HAP-1 (cell line): ENCODE measurements at places on chromosomes 6 and 20.
A peak's percentile ranks its signal among the peaks of the same experiment; 100 is the strongest.

DNA sequence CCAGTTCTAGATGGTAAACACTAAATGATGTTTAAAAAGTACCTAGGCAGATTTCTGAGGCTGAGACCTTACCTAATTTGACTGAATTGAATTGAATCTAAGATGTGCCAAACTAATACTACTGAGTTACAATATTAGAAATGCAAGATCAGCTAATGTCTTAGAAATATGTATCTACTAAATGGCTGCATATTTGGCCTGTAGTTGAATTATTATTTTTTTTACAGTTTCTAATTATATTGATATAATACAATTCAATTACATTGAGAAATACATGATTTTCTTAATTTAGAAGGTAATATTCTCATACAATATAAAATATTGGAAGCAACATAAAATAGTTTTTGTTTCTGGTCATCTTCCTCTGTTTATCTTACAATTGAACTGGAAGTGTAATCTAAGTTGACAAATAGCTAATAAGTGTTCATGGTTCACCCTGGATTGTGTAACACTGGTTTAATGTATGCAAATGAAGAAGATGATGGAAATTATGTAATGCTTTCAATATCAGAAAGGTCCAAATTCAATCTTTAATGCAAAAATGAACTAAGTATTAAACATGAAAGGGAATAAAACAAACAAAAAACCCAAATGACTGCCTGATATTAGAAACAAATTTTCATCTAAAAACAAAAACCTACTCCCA is 2.9 kb downstream of the MAP3K7 start:
- DNase-seq: no peak

DNA sequence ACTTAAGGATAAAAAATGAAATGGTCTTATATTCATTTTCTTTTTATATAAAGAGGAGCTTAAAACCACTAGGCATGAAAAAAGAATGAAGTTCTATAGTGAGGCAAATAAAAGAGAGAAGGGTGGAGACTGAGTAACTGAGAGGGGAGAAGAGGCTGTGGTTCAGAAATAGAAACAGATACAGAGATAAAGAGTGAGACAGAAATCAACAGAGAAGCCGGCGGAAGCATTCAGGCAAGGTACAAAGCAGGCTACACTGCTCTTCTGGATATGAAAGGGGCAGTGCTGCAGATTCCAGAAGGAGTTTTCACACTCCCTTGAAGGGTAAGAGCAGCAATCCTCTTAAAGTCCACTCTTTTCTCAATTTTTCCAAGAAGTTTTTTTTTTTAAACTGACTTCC is 29.9 kb downstream of the NFATC2 start:
- no peak for DNase-seq

DNA sequence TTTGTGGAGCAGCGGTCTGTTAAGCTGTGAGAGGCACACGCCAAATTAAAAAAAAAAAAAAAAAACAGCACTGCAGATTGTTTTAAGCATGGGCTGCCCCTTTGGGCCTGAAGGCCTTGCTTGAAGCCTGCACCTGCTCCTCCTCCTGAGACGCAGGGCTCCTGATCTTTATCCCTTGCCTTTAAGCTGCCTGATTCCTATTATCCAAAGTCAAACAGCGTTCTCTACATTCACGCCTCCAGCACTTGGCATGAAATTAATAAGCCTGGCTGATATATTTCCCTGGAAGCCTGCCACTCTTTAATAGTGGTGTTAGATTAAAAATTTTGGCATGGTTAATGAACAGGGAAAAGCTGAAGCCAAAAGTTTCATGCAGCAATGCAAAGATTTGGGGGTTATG is 163.9 kb downstream of the FAXC start:
- DNase-seq: no peak

- DNase-seq: no peak
Observed at GRCh38 chr6:3405182-3405518, 51.7 kb downstream of the SLC22A23 start.

DNA sequence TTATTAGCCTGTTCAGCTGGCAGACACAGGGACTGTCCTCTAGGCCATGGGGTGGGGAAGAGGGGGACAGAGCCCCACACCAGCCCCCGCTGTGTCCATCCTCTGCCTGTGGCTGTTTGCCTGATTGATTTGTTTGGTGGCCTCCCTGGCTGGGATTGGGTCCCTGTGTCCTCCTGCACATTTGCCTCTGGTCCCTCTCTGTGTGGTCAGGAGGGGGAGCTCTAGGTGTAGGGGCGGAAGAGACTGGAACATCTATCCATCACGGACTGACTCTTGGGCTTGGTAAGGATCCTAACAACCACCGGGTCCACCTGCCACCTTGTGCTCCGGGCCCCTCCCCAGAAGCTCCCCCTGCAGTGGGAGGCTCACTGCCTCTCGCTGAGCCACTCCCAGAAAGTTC is 38.4 kb upstream of the CCDC167 start:
- DNase-seq: peak; percentile 40

DNA sequence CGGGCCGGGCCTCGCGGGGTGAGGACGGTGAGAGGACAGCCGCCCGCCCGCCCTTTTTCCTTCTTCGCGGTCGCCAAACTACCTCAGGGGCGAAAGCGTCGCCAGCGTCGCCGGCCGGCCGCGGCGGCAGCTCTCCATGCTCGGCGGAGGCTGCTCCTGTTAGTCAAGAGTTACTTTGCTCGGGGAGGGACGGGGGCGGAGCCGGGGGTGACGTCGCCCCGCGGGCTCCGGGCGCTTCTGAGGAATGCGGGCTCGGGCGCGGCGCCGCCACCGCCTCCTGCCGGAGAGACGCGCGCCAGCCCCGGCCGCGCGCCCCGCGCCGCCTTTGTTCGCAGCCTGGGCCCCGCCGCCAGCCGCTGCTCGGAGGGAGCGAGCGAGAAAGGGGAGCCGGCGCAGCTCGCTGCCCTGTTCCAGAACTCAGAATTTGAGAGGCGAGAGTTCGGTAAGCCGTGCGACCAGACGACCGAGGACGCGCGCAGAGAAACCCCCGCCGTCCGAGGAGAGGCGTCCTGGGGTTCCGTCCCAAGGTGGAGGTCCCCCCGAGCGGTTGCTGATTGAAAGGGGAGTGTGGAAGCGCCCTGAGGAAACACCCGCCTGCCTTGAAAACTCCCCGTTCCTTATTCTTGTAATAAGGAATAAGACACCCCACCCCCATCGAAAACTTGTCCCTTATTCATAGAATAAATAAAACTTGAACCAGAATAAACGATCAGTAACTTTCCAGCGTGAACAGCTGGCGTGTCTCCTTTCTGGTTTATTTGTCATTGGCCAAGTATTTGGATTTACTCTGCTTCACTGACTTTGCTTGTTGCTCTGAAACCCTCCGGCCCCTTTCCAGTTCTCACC is at the start of gene PTPRK:
Gene PTPRK (minus strand): TSS at position 164 of the 846 bp plus-strand sequence. CDS start 241 bp downstream, outside the sequence.
- peak; percentile 96 for DNase-seq

DNA sequence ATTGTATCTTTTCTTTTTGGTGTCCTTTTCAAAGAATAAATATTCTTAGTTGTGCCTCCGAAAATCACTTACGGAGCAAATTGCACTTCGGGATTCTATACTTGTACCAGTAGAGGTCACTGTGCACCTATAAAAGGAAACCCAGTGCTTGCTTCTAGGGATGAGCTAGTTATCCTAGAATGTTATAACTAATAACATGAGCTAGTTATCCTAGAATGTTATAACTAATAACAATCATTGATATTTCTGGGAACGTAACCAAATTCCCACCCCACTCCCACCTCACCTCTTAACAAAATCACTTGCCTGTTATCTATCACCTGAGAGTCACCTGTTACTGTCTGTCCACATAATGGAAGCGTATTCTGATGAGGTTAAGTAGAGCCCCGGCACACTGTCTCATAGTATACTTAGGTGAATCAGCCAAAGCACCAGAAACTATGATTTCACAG is 126.9 kb upstream of the TIAM2 start:
- DNase-seq: peak; percentile 30

DNA sequence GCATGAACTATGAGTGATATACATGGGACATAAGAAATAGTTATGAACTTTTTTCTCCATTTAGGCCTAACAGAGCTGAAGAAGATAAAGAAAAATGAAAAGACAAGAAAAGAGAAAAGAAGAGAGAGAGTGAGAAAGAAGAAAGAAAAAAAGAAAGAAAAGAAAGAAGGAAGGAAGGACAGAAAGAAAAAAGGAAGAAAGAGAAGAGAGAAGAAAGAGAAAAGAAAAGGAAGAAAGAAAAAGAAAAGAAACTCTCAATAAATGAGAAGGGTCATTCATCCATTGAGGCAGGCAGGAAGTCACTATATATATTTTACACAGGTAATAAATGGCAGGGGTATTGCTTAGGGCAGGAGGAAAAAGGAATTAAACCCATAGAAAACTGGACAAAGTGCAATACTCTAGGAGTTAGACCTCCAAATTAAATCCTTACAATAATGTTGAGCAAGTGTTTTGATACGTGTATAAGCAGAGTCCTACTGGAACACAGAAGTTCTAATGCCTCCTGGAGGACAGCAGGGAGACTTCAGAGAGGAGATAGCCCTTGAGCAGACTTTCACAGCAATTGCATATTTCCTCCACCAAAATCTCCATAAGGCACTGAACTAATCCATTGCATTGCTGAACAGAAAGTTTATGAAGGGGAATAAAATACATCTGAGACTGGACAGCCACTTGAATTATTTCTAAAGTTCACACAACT is 86.4 kb upstream of the TENT5A start:
- DNase-seq: no peak

GRCh38 chr6:38349795-38350194 is 289.9 kb downstream of the BTBD9 start:
- no peak for DNase-seq

GRCh38 chr20:56629464-56630085 is 469 bp downstream of the TFAP2C start:
- DNase-seq: no peak

DNA sequence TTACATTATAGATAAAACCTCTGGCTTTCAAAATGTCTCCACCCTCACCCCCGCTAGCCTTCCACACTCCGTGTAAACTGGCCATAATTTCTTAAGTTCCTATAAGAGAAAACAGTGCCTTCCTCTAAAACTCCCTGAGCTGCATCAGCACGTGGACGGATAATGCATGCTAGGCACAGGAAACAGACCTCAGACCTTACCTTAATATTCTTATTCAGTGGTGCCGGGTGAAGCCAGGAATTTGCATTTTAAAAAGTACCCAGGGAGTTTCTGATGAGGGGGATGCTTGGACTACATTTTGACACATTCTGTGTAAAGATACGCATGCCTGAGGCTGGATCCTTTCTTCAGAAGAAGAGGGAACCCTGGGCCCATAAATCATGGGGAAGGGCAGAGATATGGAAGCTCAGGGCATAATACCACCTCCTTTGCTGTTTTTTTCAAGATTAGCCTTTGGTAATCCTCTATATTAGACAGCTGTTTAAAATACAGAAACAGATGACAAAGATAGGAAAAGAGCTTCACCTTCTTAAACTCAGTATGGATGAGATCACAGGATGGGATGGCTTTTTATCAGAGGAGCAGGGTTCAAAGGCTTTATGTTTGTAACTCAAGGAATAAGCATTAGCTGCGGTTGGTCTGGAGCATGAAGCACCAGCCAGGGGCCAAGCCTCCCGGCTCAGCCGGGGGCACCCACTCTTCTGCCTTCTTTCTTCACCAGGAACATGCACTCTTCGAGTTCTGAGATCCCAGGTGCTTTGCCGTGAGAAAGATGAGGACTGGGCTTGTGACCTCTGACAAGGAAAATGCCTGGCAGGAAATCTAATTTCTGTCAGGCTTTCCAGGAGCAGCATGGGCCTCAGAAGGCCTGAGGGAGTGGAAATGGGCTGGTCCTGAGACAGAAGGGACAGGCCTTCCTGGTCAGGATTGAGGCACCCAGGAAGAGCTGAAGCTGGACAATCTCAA is 218.1 kb upstream of the SOX4 start:
- DNase-seq: no peak

DNA sequence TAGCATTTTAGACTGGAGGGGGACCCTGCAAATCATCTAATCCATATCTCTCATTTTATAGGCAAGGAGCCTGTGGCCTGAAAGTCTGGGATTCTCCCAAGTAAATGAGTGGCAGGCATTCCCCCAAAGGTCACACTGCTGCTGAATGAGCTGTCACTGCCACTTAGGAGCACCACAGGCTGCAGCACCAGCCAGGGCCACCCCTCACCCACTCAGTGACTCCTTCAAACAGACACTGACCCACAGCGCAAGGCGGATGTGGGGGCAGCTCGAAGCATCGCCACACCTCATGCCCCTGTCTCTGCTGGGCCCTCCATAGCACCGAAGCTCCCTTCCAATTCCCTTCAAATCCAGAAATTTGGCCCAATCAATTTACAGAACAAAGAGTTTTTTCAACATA is 119.9 kb upstream of the ARID1B start:
- DNase-seq: no peak

- no peak for DNase-seq
Observed at GRCh38 chr6:97813889-97814567, 531.0 kb upstream of the MMS22L start.

DNA sequence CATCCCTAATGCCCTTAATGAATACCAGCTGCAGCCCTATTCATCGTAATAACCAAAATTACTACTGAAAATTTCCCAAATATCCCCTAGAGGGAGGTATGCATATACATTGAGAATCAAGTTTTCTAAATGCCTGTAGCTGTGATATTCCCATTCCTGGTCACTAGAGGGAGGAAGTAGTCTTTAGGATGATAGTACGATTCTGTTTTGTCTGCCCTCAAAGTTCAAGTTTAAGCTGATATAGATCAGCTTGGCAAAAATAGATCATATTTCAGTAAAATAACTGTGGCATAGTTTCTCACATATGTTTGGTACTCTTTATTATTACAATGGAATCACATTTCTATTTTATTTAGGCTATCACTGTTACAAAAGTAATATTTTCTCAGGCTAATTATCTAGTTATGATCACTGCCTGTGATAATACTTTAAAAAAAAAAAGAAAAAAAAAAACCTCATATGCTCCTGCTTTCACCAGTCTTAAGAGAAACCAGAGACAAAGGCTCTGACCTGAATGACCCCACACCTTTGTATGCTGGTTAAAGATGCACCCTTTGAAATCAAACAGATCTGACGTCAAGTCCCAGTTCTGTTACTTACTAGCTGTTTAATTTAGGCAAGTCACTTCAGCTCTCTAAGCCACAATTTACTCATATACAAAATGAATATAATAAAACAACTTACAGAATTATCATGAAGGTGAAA is 11.0 kb downstream of the TSPYL1 start:
- peak; percentile 83 for DNase-seq

DNA sequence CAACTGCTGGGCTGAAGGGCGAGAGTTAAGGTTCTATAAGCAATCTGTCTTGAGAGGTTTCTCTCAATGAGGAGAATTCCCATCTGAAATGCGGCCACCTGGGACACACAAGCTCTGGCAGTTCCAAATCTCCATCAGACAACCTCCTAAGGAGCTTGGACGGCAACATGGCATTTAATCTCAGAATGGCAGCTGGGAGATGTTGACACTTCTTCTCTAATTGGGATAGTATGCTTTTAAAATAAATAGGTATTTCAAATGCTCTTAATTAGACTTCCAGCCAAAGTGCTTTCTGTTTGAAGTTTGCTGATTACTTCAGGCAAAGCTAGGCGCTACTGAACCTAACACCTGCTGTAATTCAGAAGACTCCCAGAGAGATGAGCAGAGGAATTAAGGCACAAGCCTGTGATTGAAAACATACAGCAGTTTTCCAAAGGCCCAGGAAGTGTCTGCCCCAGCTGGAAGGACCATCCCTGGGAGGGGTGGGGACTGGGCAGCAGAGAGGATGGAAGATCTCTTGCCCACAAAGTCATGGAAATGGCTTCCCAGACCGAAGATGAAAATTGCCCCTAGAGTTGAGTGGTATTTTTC is 59.1 kb upstream of the KCNK16 start:
- DNase-seq: no peak

- no peak for DNase-seq
Observed at GRCh38 chr20:62027116-62027515, 38.6 kb downstream of the TAF4 start.
